COR-L47 (cell line): ENCODE measurements at places on chromosomes 12 and 14.

DNA sequence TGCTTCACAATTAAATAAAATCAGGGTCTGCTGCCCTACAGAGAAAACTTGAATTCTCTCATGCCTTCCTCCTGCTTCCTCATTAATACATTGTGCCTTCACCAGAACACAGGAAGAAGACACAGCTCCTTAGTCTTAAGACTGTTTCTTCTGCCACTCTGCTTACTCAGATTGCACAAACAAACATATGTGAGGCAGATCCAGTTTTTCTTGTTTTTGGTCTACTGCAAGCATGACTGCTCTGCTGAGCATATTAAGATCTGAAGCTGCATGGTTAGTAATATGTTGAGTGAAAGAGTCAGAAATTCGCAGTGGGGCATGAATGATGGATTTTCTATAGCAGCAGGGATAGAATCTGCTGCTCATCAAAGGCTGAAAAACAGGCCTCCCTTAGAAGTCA, 321.1 kb upstream of the STXBP6 start:
- no peak for DNase-seq

- no peak for DNase-seq
Measured at GRCh38 chr12:76914102-76914859, 35.5 kb upstream of the CSRP2 start.

- no peak for DNase-seq
Measured at GRCh38 chr14:24960816-24961215, 89.1 kb downstream of the STXBP6 start.

- DNase-seq = no peak
Measured at GRCh38 chr12:95884998-95885397, 26.2 kb downstream of the SNRPF start.

GRCh38 chr14:89720741-89721729, 233.5 kb downstream of the EFCAB11 start:
- no peak for DNase-seq

DNA sequence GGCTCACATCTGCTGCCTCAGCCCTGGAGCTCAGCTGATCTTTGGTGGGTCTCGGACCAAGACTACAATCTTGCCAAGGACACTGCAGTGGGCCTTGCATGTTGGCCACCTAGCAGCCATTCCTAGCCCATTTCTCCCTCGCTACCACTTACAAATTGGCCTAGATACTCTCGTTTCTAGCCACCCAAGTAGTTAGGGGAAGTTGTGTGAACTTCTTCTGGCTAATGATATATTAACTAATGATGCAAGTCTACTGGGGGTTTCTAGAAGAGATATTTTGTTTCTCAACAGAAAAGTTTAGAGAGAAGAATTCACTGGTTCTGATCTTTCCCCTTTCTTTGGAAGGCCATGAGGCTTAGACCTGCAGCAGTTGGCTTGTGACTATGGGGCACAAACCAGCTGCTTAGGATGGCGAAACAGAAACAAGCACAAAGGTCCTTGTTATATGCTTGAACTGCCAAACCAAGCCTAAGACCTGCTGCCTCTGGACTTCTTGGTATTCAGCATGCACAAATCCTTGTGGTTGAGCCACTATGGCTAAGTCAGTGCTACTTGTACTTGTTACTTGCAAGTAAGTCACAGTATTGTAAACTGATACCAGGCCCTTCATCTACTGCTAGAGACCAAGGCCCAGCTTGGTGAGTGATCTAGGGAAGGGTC, 30.5 kb upstream of the GPATCH2L start:
- no peak for DNase-seq
